ENCODE measurements at places on chromosomes 6 and 20.

DNA sequence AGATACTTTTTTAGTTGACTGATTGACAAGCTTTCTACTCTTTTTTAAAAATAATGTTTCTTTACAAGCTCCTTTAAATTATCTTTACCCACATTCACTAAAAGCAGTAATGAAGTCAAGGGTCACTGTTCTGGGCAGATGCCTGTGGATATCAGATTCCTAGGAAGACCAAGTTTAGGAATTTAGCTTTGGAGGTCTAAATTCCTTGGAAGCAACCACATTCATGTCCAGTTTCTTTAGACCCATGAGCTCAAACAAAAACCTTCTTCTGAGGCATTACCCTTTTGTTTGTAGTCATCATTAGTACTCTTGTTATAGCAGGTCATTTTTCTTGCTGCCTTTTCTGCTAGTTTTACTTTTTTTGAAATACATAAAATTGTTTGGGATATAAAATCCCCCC is 462.9 kb upstream of the JAG1 start:
- no peak for DNase-seq

DNA sequence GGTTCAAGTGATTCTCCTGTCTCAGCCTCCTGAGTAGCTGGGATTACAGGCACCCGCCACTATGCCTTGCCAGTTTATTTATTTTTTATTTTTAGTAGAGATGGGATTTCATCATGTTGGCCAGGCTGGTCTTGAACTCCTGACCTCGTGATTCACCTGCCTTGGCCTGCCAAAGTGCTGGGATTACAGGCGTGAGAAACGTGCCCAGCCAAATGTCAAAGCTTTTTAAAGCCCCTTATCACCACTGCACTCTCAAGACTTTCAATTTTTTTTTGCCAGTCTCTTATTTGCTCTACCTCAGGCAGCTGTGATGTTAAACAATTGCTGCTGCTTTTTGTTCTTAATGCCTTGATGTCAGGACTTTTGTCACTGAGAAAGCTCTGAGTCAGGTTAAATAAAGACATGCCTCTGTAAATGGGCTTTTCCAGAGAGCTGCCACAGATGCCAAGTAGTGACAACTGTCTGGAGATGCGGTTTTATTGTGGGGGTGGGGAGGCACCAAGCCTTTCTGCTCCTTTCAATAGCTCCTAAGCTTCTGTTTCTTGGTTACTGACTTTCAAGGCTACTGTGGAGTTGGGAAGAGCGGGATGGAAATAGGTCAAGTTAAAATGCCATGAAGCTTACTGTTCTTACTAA is 29.2 kb downstream of the RSPH3 start:
- no peak for DNase-seq

GRCh38 chr6:149330133-149330532 is 12.6 kb downstream of the TAB2 start:
- no peak for DNase-seq

- no peak for DNase-seq
Observed at GRCh38 chr6:16740097-16740496, 21.2 kb downstream of the ATXN1 start.

GRCh38 chr20:50303573-50304500 is 113.2 kb downstream of the CEBPB start:
- no peak for DNase-seq

DNA sequence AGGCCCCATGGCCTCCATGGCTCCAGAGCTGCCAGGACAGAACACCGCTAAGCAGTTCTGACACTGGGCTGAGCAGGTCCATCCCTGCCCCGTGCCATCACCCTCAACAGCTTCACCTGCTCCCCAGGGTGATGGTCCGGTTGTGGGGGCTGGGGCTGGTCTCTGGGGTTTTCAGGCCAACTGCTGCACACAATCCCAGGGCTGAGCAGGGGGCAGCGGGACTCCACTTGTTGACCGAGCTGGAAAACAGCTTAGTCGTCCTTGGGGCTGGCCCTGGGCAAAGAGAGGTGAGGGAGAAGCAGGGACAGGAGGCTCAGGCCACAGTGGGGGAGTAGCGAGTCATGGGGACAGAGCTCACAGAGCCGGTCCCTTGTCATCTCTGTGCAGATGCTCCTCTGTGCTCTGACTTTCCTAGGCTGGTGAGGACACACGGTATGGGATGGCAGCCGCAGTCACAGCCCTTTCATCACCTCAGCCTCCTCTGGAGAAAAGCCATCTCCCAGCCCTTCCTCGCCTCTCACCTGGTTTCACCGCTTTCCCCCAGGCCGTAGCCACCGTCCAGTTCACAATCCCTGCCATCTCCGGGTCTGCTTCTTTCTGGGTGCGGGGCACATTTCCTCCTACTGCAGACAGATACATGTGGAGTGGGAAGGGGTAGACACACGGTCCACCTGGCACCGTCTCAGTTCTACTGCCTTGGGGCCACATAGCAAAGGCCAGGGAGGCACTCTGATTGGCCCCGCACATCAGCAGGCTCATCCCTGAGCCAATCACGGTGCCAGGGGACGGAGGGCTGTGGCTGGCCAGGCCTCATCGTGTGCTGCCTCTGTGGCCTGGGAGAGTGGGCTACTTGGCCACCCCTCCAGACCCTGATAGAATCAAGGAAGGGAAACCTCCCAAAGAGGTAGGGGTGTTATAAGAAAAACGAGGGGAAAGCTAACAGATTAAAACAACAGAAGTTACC is 19.1 kb downstream of the MDFI start:
- no peak for DNase-seq

GRCh38 chr6:32069460-32069859 is 31.2 kb downstream of the CYP21A2 start:
- no peak for DNase-seq

GRCh38 chr20:24488800-24489175 is 19.4 kb downstream of the SYNDIG1 start:
- DNase-seq = no peak

DNA sequence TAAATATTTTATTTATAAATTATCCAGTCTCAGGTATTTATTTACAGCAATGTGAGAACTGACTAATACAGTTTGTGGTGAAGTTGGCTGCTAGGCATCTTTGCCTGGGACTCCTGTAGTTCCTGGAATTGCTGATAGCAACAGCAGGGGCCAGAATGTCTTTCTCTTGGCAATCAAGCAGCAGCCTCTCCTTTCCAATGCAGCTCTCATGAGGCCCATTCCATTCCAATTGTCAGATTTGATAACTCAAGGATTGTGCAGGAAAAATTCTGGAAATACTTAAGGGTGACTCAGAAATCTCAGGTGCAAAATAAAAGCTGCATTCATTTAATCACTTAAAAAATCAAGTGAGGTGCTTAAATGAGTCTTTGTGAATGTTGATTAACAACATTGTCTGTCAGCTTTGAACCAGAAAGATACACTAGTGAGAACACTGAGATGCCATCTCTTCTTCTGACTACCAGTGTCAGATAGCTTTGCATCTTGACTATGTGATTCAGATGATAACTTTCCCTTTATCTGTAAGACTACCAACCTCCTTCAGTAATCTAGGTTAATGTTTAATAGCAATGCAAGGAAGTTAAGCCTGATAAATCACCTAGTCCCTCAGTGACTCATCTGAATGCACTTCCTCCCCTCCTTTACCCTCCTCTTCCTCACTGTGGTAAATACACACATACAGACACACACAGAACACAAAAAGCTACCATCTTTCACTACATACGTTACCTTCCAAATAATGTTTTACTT is 32.1 kb upstream of the COL21A1 start:
- no peak for DNase-seq

DNA sequence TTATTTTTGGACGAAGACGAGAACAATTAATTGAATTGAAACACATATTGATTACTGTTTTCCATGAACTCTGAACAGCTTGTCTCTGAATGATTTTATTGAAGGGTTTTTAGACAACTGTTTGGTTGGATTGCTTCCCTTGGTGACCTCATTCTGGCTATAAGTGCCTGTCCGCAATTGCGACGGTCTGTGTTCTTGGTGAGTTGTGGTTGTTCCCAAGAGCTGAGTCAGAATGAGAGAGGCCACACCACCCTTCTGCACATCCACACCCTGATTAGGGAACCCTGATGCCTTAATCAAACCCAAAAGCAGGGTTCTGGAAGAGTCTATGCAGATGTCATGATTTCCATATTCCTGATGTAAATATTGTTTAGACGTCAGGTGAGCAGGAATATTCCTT is 747.0 kb downstream of the PTPRT start:
- no peak for DNase-seq

GRCh38 chr6:56618050-56618449 is 24.6 kb downstream of the DST start:
- DNase-seq = no peak

DNA sequence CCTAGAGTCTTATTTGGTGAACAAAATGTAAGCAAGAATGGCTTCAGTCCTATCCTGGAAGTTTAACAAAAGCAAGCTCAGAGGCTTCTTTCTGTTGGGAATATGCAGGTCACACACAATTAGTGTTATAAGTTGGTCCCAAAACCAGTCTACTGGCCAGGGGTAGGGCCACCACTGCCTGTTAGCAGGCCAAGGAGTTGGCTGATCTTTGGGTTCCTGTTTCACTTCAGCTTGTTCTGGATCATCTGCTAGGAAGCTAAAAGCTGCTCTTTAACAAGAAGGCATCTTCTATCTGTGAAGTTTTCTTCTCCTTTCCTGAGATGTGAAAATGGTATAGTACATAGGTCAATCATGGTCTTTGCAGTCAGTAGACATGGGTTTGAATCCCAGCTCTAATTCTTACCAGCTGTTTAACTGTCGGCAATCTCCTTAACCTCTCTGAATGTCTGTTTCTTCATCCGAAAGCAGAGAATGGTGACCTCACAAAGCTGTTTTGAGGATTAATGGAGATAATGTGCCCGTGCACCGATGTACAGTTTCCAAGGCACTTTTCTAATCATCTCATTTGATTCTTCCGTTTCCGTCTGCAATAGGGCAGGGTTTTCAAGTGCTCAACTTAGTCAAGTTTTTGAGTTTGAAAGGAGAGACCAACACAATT is 271.2 kb upstream of the TAB2 start:
- no peak for DNase-seq

GRCh38 chr6:150185732-150186117 is 42.9 kb downstream of the PPP1R14C start:
- DNase-seq = no peak
